ENCODE measurements at places on chromosomes 7 and 10.

- DNase-seq, result no peak
Observed at GRCh38 chr7:44982535-44982923, 3.7 kb upstream of the MYO1G start.

GRCh38 chr7:116763647-116764046, 91.7 kb downstream of the MET start:
- no peak for DNase-seq

DNA sequence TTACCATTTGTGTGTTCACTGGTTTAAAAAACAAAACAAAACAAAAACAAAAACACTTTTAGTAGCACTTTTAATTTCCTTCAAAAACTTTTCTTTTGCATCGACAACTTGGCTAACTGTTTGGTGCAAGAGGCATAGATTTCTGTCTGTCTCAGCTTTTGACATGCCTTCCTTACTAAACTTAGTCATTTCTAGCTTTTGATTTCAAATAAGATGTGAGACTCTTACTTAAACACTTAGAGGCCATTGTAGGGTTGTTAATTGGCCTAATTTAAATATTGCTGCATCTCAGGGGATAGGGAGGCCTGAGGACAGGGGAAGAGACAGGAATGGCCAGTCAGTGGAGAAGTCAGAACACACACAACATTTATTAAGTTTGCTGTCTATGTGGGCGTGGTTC, 66.3 kb downstream of the AVL9 start:
- DNase-seq, result no peak

DNA sequence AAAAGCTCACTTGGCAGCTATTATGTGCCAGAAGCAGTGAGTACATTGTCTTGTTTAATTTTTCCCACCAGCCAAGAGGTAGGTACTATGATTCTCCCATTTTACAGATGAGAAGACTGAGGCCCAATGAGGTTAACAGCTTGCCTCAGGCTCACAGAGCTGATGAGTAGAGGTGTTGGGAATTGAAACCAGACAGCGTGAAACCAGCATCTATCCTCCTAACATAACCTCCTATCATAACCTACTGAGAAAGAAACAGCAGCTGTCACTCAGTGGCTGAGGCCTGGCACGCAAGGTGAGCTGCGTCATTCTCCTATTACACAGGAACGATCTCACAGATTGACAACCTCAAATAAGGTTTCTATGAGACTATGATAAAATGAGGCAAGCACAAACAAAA, 6.2 kb downstream of the PYROXD2 start:
- DNase-seq, result no peak

- DNase-seq, result no peak
Observed at GRCh38 chr7:2411815-2412586, 8.6 kb downstream of the CHST12 start.

- DNase-seq, result no peak
Observed at GRCh38 chr7:47188136-47188535, 393.8 kb downstream of the TNS3 start.

DNA sequence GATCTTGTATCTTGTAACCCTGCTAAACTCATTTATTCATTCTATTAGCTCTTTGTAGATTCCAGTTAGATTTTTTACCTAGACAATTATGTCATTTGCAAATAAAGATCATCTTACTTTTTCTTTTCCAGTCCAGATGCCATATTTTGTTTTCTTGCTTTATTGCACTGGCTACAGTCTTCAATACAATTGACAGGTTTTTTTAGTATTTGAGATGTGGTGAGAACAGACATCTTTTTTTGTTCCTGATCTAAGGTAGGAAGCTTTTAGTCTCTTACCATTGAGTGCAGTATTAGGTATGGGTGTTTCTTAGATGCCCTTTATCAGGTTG, 12.1 kb downstream of the SPRN start:
- no peak for DNase-seq

GRCh38 chr10:89466599-89467035, 52.2 kb downstream of the IFIT5 start:
- no peak for DNase-seq

DNA sequence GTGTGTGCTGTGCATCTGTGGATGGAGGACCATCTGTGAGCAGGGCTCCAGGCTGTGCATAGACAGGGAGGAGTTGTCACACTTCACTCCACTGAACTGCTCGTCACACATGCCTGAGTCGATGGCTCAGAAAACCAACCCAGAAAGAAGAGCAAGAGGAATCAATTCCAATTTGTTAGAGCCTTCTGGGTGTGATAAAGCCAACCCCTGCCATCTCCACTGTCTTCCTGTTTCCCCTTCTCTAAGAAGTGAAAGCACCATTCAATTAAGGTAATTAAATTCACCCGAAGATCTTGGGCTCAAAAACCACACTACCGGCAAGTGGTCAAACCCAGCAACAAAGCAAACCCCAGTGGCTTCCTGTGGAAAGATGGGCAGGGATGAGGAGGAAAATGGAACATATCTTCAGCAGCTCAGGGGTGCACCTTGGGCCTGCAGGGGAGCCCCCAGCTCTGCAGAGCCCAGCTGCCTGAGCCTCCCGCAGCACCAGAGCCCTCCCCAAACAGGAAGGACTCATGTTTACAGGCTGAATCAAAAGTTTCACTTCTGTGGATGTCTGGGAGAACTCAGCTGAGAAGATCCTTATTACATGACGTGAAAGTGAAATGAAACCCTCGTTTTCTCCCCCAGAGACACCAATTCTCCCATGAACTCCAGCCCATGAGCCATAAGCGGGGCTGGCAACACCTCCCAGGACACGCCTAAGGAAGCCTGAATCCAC, 10.9 kb downstream of the C10orf71 start:
- no peak for DNase-seq

- DNase-seq, result no peak
Observed at GRCh38 chr7:105125745-105126144, 111.7 kb downstream of the KMT2E start.

GRCh38 chr10:23373156-23373555, 28.6 kb upstream of the C10orf67 start:
- no peak for DNase-seq

GRCh38 chr10:30094601-30095000, 35.2 kb upstream of the JCAD start:
- no peak for DNase-seq

GRCh38 chr7:122887198-122887597, 938 bp upstream of the CADPS2 start:
- DNase-seq, result peak; percentile 65

- no peak for DNase-seq
Observed at GRCh38 chr10:3419719-3420495, 247.3 kb upstream of the PITRM1 start.

GRCh38 chr7:149774237-149775175, 1.1 kb upstream of the ZNF467 start:
- DNase-seq, result no peak

DNA sequence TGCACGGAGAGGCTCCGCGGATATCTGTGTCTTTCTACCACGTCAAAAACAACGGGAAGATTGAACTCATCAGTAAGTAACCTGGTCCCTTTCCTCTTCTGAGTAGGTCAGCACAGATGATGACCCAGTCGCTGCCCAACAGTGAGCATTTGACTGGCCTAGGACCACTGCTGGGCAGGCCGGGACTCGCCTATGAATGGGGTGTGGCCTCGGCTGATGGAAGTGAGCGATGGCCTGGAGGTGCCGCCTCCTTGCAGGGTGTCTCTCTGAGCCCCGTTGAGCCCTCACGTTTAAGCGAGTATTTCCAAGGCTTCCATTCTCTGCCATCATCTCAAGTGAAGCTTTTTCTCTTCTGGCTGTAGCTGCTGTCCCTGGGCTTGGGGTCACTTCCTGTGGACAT, 18.1 kb downstream of the EIF3B start:
- DNase-seq, result no peak

DNA sequence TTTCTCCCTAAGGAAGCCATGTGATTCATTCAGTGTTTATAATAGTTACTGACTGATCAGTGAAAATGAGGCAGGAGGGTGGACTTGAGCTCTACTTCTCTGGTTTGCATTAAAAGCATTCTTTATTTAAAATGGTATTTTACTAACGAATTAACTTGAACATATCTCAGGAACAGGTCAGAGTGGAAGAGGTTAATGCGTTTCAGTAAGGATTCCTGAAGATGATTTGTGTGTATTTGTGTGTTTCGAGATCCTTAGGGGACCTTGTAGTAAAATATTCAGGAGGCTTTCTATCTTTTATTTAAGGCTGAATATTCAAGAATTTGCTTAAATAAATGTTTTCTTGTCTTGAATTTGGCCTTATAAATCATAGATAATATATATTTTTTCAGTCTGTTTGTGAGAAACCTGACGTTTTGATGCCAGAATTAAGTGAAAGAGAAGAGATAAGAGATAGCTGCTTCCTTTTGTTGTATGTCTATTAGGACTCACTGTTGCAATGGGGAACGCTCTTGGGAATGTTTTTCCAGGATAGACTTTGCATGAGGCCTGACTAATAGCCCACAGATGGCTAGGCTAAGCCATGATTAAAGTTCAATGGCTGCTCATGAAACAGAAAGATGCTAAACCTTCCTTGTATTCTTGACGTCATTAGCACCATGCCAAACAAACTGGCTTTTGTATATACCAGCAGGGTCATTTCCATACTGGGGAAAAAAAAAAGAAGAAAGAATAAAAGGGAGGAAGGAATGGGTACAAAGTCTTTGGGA, 93.8 kb upstream of the MTPN start:
- DNase-seq, result no peak

DNA sequence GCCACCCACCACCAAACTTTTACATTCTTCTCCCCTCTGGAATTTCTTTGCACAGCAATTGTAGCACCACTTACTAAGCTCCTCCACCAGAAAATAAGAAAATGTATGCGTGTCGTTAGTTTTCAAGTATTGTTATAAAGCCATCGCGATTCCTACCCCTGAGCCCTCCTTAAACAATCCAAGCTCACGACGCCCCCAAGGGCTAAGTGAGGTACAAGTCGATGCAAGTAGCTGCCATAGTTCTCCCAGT, 1.3 kb downstream of the FRAT2 start:
- no peak for DNase-seq

DNA sequence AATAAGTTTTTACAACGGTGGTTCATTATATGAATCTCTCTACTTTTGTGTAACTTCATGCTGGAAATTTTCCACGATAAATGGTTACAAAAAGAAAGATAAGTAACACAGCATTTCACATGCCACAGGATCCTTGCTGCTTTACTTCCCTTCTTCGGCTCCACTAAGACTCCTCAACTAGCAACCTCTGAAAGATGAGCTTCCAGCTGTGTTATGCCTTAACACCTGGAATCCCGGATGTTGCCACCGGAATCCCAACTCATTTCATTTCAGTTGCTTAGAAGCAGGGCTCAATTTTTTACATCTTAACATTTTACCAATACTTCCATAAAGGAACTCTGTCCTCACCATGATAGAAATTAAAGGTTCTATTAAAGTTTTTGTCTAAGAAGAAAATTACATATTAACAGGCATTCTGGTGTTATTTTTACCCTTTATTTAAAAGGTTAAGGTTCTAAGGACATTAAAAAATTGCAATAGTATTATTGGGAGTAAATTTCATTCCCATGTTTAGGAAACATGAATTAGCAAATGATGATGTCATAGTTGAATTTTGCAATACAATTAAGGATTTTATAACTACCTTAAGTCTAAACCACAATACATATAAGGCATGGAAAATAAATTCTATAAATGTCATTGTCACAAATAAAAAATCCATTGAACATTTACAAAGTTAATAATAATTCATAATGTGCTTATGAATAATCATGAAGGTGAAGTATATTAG, 57.1 kb upstream of the IL6 start:
- no peak for DNase-seq

GRCh38 chr10:24518981-24519597, 204.6 kb downstream of the ARHGAP21 start:
- DNase-seq, result peak; percentile 1

DNA sequence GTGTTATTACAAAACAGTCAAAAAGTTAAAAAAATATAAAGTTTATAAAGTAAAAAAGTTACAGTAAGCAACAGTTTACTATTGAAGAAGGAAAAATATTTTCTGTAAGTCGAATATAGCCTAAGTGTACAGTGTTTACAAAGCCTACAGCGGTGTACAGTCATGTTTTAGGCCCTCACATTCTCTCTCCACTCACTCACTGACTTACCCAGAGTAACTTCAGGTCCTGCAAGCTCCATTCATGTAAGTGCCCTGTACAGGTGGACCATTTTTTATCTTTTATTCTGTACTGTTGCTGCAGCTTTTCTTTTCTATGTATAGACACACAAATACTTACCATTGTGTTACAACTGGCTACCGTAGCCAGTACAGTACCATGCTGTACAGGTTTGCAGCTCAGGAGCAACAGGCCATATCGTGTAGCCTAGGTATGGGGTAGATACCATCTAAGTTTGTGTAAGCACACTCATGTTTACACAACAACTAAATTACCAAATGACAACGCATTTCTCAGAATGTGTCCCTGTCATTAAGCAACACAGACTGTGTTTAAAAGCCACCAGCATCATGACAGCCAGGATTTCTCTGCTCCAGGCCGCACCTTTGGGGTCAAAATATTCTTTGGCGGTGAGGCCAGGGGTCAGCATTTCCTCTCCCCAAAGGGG, 67.2 kb downstream of the DLG5 start:
- DNase-seq, result no peak

GRCh38 chr10:130358981-130359650, 222.9 kb downstream of the GLRX3 start:
- DNase-seq, result no peak

GRCh38 chr10:125843603-125844329, 20.4 kb downstream of the BCCIP start:
- DNase-seq, result no peak

- no peak for DNase-seq
Observed at GRCh38 chr10:77404810-77405209, 232.8 kb downstream of the KCNMA1 start.

- no peak for DNase-seq
Observed at GRCh38 chr10:1468811-1469210, 268.5 kb downstream of the ADARB2 start.

GRCh38 chr10:111281516-111281915, 204.7 kb downstream of the ADRA2A start:
- DNase-seq, result no peak

- DNase-seq, result no peak
Observed at GRCh38 chr10:75694790-75695189, 263.4 kb downstream of the LRMDA start.

DNA sequence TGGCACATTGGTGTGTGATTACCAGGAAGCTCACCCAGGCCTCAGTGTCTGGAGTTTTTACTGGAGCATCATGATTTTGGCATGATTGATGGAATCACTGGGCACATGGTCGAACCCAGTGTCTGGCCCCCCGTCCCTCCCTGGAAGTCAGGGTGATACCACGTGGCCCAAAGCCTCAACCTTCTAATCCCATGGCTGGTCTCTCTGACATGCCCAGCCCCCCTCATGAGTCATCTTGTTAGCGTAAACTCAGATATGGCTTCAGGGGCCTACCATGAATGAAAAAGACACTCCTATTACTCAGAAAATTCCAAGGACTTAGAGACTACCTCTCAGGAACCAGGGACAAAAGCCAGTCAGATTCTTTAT, 109.3 kb downstream of the GRK5 start:
- DNase-seq, result no peak

- no peak for DNase-seq
Observed at GRCh38 chr7:94874036-94874785, 33.2 kb upstream of the PPP1R9A start.

DNA sequence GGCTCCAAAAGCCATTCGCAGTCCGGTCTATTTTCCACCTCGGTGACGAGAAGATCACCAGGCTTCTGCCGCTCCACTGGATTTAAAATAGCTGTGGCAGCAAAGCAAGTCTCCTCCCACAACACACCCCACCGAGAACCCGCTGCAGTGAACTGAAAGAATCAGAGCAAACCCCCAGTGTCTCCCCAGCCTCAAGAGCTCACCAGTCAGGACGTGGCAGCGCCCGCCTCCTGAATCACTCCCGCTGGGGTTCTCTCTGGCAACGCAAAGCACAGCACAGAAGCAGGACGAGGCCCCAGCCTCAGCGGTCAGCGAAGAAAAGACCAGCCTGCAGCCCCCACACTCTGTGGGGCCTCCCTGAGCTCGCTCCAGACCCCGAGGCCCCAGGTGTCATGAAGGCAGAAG, 126.1 kb upstream of the PPP2R2D start:
- DNase-seq, result no peak
